ENCODE measurements at places on chromosomes 6 and 20.

- DNase-seq, result no peak
These were observed 15.0 kb downstream of the ESR1 start for GRCh38 chr6:151822252-151823111.

DNA sequence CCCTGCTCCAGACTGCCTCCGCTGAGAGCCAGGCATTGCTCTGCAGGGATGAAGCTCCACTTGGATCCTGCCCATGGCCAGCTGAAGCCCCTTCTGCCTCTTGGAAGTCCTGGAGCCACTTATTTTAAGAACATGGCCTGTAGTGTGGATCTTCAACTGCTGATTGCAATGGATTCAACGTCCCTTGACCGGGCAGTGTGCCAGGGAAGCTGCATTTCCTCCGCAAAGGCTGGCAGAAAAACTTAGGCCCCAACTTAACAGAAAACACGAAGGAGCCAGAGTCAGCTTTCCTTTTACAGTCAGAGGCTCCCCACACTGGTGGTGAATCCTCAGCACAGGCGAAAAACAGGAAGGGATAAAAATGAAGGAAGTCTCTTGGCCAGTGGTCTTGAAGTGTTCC is 26.3 kb upstream of the FOXQ1 start:
- DNase-seq, result no peak

- no peak for DNase-seq
These were observed 1.8 kb upstream of the ITPR3 start for GRCh38 chr6:33619166-33619840.

DNA sequence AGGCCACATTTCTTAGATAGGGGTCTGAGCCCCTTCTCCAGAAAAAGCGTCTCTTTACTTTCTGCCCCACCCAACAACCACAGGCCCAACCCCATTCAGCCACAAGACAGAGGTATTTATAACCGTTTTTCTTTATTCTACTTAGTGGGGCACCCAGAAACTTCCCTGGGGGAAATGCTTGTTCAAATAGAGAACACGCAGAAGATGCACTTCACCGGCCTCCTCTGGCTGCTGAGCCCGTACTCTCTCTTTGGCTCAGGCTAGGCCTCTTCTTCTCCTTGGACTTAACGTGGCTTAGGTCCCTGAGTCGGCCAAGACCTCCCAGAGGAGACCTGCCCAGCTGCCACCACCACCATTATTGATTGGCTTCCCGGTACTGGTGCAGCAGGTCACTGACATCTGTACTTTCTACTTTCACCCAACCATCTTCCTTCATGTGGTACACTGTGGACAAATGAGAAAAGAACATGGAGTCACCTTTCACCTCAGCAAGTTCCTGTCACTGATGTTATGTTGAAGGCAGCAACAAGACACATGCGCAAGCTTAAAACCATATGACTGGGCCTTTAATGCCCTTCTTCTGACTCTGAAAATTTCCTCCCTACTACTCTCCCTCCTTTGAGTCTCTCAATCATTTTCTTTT is 2.2 kb upstream of the TAP2 start:
- no peak for DNase-seq

DNA sequence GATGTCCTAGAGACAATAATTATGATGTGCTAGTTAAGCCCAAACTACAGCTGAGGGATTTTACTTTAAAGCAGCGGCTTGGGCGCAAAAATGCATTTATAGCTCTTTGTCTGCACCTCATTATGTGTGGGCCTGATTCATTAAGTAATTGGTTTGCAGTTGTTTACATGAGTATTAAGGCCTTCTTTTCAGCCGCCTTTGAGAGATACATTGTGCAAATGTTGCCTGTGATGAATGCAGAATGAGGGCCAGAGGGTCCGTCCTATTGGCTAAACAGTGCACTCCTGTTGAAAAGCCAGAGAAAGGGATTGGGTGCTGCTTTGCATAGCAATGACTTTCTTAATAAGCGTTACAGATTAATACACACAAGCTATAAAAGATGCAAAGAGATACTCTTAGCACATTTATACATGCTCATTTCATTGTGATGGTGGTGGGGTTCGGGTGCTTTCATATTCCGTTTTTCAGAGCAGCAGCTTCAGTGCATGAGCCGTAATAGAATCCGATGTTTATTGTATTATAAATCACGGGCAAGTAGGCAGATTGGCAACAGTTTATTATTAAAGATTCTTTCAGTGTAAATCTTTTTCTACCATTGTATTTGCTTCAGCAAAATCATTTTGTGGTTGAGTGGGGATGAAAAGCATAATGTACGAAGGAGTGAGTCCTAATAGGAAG is 68.2 kb upstream of the XRN2 start:
- DNase-seq, result no peak

DNA sequence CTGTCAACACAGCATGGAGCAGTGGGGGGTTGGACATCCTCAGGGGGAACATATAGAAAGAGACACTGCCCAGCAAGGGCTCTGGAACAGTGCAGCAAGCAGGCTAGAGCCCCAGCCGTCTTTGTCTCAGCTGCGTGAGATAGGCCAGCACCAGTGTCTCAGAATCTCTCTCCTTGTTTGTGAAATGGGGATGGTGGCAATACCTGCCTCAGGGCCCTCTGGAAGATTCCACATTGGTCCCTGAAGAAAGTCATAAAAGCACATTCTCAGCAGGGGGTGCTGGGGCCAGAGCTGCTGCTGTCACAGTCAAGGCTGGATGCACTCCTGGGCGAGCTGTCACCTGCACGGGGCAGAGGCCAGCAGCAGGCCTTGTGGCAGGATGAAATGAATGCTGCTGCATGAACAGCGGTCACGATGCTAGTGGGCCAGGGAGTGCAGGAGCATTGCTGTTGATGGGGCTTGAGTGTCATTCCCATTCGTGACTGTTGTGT is 121.7 kb downstream of the SYCP2 start:
- no peak for DNase-seq

DNA sequence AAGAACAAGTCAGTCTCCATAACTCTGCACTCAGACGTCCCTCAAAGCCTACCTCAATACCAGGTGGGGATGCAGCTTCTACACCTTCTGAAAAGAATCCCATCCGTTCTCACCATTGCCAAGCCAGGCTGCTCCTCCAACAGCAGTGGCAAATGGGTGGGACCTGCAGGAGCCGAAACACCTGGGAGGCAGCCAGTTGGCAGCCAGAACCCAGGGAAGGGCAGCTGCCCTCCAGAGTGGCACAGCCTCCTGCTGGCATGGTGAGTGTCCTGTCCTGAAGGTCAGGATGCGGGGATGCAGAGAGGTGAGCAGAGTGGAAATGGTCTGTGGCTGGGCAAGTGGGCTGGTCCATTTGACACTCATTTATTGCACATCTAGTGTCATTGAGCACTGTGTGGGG is 210.6 kb upstream of the CDH4 start:
- no peak for DNase-seq

DNA sequence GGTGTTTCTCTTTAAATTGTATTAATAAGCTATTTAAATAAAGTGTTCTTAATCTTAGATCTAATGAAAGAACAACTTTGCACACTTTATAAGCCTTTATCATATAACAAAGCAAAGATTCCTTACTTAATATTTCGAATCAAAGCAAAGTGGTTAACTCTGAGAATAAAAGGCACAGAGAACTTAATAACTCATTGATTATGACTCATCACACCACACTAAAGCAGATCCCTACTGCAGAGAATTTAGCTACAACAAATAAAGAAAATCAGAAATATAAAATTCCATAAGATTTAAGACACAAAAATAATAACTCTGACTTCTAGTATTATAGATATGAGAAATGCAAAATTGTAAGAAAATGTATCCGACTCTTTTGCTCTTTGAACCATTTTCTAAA is 135.6 kb upstream of the RUNX2 start:
- DNase-seq, result no peak

DNA sequence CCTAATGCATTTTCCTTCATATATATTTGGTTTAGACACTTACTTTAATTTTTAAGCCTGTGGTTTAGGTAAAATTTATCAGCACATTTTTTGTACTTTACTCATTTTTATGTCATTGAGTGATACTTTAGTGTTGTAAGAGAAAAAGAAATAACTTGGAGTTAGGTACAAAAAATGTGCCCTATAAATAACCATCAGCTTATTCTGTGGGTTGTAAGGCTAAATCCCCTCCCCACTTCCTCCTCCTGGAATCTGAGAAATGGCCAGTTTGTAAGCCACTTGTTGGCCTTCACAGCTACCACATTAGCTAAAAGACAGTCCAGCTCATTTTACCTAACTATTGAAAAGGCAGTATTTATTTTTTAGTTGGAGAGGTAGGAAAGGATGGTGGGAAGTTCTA is 576.3 kb downstream of the PKHD1 start:
- no peak for DNase-seq

DNA sequence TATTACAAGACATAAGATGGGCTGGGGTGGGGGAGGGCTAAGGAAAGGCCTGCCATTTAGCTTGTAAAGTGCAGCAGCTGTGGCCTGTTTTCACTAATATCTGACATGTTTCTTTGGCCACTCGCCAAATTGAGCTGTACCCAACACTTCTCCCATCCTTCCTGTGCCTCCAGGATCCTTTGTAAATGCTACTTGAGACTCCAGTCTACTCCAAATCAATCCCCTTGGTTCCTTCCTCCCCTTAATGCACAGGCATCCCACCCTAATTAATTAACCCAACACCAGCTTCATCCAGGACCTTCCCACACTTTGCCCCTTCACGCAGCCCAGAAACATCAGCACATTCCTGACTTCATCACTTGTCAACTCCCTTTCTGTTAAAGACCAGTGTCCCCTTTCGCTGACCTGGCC is 55.0 kb upstream of the TCF21 start:
- DNase-seq, result no peak

DNA sequence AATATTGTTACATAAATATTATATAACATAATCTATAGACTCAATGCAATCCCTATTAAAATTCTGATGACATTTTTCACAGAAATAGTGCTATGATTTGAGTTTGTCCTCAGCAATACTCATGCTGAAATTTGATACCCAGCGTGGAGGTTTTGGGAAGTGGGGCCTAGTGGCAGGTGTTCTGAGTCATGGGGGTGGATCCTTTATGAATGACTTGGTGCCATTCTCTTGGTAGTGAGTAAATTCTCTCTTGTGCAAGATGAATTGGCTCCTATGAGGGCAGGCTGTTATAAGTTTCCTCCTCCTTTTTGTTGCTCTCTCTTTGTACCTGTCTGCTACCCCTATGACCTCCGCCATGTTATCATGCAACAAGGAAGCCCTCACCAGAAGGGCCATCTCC is 65.8 kb downstream of the SHPRH start:
- no peak for DNase-seq

All from GF-D8 (cell line).